ENCODE measurements at places on chromosomes 3 and 15.

- DNase-seq: no peak
Measured at GRCh38 chr3:174884776-174885568, 25.8 kb downstream of the NAALADL2 start.

DNA sequence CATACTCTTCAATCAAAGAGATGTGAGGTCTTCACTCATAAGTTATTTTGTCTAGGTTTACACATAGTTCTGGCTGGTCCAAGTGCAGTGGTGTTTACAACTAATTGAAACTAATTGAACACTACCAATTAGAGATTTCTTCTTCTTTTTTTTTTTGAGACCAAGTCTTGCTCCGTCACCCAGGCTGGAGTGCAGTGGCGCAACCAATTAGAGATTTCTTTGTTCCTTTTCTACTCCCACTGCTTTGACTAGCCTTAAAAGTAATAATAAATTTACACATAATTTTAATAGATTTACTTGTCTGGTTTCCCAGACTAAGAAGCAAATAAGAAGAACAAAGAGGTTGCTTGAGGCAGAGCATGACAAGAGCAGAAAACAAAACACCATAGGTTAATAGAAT lies 6.7 kb upstream of the DENND6A start:
- DNase-seq: no peak

DNA sequence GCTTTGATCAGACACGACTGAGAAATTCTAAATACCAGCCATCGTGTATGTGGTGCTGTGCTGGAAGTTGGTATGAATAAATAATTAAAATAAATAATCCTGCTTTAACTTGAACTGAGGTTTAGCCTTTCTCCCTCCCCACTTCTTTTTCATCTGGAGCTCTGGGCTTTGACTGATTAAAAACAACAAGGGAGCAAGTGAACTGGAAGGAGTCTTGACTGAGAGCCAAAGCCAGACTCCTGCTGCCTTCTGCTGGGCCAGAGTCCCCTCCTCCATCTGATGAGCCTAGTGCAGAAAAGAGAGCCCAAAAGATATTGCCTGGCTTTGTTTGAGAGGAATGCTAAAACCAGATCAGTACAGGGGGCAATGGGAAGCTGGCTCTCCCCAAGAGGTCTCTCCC lies 96.0 kb downstream of the CCNL1 start:
- DNase-seq: no peak

- DNase-seq: no peak
Measured at GRCh38 chr15:22931784-22932536, 48.2 kb downstream of the CYFIP1 start.

- DNase-seq: no peak
Measured at GRCh38 chr3:105228696-105229095, 138.0 kb upstream of the ALCAM start.

GRCh38 chr3:53180305-53181023 lies 19.5 kb downstream of the PRKCD start:
- DNase-seq: no peak

GRCh38 chr15:77032647-77033416 lies 37.9 kb downstream of the PSTPIP1 start:
- DNase-seq: no peak

- DNase-seq: no peak
Measured at GRCh38 chr3:56322862-56323261, 145.4 kb downstream of the ERC2 start.

DNA sequence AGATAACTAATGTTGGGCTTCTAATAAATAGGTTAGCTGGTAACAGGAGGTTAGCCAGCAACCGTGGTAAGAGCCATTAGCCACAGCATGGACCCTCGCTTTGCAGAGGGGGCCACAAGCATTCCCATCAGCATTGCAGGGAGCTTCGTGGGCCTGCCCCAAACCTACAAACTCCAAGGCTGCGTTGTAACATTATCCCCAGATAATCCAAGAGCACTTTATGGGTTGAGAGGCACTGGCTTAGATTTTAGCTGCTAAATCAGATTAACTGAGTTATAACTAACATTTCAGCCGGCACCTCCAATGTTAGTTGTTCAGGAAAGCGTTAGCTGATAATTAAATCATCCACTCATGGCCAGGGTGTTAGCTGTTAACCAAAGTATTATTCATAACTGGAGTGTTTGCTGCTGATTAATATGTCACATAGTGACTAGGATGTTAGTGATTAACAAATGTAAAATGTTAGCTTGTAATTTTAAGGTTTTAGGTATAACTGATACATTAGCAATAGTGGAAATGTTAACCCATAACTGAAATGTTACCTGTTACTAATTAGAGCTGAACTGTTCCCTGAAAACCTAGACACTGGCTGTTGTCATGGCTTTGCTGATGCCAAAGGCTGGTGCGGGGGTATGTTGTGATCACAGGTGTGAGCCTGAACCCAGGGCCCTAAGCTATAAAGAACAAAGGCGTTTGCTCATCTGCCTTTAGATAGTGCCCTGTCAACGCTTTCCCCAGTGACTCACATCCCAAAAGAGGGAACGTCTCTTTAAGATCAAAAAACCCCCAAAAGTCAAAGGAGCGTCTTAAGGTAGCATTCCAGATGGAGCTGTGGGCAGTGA lies 56.2 kb downstream of the SLC6A6 start:
- DNase-seq: no peak

- no peak for DNase-seq
Measured at GRCh38 chr3:36175916-36176461, 204.3 kb upstream of the STAC start.

GRCh38 chr3:69671082-69671952 lies 67.9 kb upstream of the MITF start:
- no peak for DNase-seq

GRCh38 chr3:124818398-124819091 lies 68.6 kb downstream of the ITGB5 start:
- DNase-seq: no peak

- no peak for DNase-seq
Measured at GRCh38 chr3:125136515-125136914, 76.0 kb downstream of the SLC12A8 start.

DNA sequence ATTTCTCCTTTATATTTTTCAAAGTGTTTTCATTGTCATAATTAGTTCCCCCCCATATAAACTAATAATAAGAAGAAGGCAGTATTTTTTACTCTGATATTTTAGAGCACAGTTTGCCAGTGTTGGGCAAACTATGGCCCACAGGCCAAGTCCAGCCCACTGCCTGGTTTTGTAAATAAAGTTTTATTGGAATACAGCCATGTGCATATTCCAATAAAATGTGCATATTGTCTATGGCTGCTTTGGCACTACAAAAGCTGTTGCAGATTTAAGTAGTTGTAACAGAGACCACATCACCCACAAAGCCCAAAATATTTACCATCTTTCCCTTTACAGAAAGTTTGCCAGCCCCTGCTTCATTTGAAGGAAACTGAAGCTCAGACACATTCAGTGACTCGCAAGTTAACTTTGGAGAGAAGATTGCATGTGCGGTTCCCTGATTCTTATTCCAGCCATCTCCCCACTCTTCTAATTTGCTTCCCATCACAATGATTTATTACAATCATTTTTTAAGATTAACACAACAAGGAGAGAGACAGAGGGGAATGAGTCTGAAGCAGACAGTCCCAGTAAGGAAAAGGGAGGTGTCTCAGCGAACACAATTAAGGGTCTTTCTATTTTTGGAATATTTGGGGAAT lies 48.9 kb downstream of the RFTN1 start:
- DNase-seq: no peak

DNA sequence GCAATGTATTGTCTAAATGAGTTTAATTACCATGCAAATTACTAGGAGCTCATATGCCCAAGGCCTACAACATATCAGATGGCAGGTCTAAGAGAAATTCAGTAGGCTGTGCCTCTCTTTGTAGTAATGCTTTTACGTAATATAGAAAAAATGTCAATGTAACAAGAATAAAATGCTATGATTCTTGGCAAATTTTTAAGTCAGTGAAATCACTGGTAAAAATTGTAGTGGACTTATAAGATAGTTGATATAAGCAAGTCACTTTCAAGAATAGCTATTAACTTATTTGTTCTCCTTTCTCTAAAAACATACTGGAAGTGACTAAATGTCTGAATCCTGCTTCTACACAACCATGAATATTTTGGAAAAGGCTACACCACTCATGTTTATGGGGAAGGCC lies 707.8 kb downstream of the TUSC7 start:
- DNase-seq: no peak

- no peak for DNase-seq
Measured at GRCh38 chr3:45939341-45939771, 3.9 kb upstream of the CXCR6 start.

DNA sequence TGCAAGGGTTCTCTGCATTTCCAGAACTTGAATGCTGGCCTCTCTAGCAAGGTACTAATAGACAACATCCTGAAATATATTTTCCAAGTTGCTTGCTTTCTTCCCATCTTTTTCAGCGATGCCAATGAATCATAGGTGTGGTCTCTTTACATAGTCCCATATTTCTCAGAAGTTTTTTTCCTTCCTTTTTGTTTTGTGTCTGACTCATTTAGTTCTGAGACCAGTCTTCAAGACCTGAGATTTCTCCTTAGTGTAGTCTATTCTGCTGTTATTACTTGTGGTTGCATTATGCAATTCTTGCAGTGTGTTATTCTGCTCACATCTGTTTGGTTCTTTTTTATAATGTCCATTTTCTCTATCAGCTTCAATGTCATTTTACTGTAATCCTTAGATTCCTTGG lies 1265.0 kb upstream of the ALCAM start:
- DNase-seq: no peak

DNA sequence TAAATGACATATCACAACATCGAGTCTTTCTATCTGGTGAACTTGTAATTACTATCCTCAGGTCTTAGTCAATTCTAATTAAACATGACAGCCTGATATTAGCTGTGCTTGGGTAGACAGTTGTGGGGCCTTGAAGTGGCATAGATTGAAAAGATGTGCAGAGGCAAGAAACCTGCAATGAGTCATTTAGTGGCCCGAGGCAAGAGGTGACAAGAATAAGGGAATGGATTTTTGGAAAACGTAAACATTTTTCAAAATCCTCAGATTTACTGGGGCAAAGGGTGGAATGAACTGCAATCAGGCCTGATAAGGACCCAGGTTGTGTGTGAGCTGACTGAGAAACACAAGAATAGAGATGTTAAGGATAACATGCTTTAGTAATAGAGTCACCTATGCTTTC lies 29.5 kb upstream of the ULK4 start:
- DNase-seq: no peak

- DNase-seq: no peak
Measured at GRCh38 chr3:153599685-153600084, 437.7 kb downstream of the RAP2B start.

GRCh38 chr3:175659670-175660350 lies 800.7 kb downstream of the NAALADL2 start:
- DNase-seq: no peak

GRCh38 chr3:125633767-125634166 lies 38.5 kb upstream of the OSBPL11 start:
- no peak for DNase-seq

DNA sequence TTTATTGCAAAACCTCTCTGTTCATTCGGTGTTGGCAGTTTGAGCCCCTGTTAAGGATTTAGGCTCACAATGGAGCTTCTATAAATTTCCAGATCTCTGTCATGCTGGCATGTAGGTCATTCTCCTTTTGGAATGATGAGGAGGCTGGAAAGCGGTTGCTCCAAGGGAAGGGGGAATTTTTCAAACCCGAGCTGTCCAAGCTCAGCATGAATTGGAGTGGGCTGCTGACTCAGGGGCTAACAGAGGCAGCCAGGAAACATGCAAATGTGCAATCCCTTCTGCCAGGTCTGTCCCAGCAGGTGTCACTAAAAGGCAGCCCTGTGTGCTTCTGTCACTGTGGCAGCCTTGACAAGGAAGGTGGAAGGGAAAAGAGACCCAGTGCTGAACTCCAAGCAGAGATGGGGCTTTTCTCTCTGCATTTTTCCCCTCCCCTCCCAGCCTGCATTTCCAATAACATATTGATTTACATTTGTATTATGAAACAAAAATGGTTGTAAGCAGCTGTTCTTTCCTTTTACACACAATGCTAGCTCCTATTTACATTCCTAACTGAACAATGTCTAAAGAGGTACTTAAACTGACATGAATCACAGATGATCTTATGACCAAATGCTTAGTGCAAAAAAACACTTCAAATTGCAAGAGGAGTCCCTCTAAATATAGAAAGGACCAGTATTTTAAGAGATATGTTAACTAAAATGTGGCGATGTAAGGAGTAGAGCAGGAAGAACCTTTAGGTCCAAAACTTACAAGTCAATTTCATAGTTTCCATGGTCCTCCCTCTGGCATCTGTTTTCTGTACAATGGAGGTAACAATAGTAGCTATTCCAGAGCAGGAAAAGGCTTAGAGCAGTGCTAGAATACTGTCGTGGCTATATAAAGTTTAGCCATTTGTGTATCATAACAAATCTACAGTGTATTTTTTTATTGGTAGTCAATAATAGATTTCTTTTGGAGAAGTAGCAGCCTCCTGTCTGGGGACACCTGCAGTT lies 84.5 kb upstream of the ATP10A start:
- no peak for DNase-seq

- DNase-seq: no peak
Measured at GRCh38 chr15:70240082-70240481, 142.4 kb upstream of the TLE3 start.

- DNase-seq: no peak
Measured at GRCh38 chr3:136353461-136353860, 103.3 kb downstream of the PCCB start.

- DNase-seq: no peak
Measured at GRCh38 chr15:28920781-28921331, 35.1 kb downstream of the APBA2 start.
